ENCODE measurements at places on chromosomes 5 and 9.

GRCh38 chr9:6715755-6716643, 41.8 kb upstream of the KDM4C start:
- DNase-seq: no peak

- DNase-seq: no peak
These were observed 116.1 kb upstream of the TAF11L2 start for GRCh38 chr5:17381932-17382331.

DNA sequence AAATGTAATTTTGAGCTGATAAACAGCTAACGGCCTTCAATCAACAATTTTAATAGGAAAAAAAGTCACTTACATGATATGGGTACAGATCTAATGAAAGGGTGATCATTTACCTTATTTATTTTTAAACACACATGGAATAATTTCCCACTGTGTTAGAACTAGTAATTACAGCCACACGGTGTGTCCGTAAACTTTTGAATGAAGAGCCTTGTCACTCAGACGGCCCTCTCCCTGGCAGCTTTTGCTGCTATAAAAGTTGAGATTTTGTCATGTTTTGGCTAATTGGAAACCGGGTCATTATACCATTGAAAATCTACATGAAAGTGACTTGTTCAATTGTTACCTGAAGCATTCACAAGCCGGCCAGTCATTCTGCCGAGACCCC, 15.7 kb downstream of the CFAP77 start:
- DNase-seq: no peak

- no peak for DNase-seq
These were observed 1156.9 kb downstream of the CDH9 start for GRCh38 chr5:25881318-25882036.

- DNase-seq: no peak
These were observed 101.4 kb upstream of the ACOT12 start for GRCh38 chr5:81495286-81495685.

GRCh38 chr5:96176022-96176421, 214.4 kb upstream of the ELL2 start:
- DNase-seq: no peak

GRCh38 chr5:134464988-134465815, 53.5 kb upstream of the CDKN2AIPNL start:
- no peak for DNase-seq

GRCh38 chr5:52694648-52695047, 93.1 kb upstream of the ITGA1 start:
- no peak for DNase-seq

DNA sequence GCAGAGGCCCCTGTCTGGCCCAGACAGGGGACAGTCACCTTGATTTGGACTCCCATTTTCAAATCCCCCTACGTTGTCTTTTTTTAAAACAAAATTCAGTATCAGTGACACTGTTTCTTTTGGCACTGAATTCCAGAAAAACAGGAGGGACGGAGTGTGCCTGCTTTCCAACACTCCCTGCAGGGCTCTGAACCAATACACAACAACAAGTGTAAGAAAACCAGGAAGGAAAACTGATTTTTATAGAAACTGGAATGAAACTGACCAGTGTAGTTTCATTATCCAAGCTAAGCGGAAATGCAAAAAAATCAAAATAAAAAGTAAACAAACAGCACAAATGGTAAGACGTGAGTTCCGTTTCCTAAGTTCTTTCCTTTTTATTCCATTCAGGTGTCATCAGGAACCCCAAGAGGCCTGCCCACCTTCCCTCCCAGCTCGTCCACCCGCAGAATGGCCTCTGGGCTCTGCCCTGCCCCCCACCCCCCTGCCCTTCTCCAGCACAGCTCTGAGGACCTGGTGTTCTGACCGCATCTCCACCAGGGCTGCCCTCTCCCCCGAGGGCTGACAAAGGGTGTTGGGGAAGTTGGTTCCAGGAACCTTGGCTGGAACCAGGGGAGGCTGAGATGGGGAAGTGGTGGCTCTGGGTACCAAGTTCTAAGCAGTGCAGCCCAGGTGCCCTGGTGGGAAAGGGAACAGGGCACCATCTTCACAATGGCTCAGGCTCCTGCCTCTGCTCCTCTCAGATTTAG, 73.6 kb downstream of the PSD2 start:
- no peak for DNase-seq

DNA sequence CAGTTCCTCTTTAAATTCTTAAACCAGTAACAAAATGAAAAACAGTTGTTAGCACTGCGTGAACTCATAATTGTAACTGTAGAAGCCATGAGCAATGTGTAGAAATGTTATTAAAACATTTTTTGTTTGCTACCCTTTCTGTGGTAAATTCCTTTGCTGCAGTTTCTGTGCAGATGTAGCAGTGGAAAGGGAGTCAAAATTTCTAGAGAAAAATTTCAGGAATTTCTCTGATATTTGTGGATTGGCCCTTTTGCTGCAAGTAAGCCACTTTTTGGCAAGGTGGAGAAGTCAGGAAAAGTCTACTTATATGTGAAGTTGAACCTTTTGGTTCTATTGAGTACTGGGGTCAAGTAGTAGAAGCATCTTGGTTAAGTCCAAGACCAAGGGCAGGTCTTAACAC, 10.1 kb downstream of the FBXL7 start:
- no peak for DNase-seq

- peak; percentile 9 for DNase-seq
These were observed 53.0 kb downstream of the NUP214 start for GRCh38 chr9:131178382-131178781.

DNA sequence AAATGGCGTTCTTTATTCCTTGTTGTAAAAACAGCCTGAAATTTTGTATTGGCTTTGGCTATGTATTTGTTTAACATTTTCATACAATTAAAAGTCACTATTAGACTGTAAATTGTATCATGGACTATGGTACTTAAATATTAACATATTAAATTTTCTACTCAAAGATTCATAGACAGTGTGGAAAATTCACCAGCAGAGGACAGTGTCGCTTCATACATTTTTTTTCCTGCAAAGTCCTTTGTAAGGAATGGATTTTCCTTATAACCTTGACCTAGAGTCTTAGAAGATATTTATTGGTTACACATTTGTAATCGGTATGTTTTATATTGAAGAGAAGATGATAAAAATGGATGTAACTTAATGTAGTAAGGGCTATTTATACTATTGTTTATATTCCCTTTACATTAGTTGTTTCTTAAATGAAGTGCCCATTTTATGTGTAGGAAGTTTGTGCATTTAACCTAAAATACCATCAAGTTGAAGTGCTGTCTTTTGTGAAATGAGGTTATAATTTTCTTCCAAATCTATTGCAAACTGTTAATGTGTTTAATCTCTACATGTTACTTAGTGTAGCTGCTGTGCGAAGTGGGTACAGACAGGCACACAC, 150.1 kb downstream of the KDM4C start:
- no peak for DNase-seq

DNA sequence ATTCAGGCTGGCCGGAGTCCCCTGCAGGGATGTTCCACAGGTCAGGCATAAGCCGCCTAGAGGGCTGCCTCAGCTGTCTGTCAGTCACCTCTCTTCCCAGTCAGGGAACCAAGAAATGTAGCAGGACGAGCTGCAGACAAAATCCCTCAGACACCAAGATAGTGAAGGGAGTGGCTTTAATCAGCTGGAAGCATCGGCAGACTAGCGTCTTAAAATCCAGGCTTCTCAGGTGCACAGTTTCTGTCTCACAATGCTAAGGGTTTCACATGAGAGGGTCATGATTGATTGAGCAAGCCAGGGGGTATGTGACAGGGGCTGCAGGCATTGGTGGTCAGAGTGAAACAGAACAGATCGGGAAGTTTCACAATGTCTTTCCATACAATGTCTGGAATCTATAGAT, 247.2 kb downstream of the CDH10 start:
- DNase-seq: no peak

DNA sequence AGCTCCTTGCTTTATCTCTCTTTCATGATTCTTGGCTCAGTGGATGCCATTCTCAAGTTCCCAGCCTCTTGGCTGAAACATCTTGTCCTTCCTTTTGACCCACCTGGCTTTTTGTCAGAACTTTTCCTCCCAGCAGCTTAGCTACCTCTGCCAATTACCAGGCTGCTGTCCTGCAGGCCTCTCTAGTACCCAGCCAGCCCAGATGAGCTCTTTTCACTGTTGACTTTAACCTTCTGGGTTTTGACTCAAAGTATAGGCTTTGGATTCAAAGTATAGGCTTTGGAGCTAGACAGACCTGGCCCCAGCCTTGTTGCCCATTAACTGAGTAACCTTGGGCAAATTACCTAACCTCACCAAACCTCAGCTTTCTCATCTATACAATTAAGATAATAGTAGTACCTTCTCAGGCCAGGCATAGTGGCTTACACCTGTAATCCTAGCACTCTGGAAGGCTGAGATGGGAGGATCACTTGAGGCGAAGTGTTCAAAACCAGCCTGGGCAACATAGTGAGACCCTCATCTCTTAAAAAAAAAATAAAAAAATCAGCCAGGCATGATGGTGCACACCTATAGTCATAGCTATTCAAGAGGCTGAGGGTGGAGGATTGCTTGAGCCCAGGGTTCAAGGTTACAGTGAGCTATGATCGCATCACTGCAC, 6.6 kb upstream of the TMEFF1 start:
- no peak for DNase-seq

- DNase-seq: no peak
These were observed 96.9 kb downstream of the CWC27 start for GRCh38 chr5:64865662-64866061.

GRCh38 chr9:124602632-124603031, 95.4 kb upstream of the NR5A1 start:
- no peak for DNase-seq

GRCh38 chr9:87372356-87372851, 125.3 kb upstream of the DAPK1 start:
- DNase-seq: no peak

DNA sequence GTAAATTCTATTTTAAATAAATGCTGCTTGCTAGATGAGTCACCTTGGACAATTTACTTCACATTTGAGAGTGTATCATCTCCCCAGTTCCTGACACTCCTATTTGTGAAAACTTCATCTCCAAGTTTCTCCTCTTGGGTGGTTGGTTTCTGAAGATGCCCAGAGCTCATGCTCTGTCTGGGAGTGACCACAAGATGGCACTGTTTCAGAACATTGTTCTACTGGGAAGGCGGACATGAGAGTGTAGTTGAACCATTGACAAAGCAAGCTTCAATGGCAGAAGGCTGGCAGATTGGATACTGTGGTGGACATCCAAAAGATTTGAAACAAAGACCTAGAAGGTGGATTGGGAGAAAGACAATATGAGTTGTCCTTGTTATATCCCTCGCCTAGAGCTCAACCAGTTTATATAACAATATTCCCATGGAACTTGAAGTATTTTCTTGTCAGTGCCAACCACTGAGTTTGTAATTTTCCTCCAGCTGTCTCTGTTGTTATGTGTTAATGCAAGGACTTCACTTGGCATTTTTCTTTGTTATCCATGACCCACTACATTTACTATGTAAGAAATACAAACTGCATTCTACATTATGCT, 234.3 kb upstream of the ANKH start:
- peak; percentile 49 for DNase-seq

Measured in H54 (cell line).